M059J (cell line): ENCODE measurements at places on chromosomes 7 and 10.

DNA sequence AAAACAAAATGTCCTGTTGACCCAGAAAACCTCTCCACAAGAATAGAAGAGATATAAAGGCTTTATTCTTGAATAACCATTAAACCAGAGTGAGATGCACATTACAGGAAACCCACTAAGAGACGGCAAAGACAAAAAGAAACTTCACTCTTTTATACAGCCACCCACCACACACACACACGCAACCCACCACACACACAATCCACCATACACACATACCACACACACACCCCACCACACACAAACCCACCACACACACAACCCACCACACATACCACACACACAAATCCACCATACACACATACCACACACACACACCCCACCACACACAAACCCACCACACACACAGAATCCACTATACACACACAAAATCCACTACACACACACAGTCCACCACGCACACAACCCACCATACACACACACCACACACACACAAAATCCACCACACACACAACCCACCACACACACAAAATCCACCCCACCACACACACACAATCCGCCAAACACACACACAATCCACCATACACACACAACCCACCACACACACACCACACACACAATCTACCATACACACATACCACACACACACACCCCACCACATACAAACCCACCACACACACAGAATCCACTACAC lies 9.5 kb upstream of the REPIN1 start:
- no peak for DNase-seq

GRCh38 chr10:62414359-62414758 lies 40.2 kb downstream of the ZNF365 start:
- DNase-seq = no peak

DNA sequence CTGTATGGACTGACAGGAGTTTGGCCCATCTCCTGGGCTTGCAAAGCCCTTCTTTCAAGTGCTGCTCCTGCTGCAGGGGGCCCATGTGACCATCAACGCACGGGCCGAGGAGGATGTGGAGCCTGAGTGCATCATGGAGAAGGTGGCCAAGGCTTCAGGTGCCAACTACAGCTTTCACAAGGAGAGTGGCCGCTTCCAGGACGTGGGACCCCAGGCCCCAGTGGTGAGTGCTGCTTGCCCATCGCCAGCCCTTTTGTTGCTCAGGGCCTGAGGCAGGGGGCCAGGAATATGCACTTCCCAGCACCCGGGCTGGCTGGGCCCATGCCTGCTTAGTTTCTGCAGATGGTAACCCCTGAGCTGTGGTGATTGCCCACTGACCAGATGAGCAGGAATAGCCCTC lies 8.7 kb downstream of the PGAM2 start:
- no peak for DNase-seq

DNA sequence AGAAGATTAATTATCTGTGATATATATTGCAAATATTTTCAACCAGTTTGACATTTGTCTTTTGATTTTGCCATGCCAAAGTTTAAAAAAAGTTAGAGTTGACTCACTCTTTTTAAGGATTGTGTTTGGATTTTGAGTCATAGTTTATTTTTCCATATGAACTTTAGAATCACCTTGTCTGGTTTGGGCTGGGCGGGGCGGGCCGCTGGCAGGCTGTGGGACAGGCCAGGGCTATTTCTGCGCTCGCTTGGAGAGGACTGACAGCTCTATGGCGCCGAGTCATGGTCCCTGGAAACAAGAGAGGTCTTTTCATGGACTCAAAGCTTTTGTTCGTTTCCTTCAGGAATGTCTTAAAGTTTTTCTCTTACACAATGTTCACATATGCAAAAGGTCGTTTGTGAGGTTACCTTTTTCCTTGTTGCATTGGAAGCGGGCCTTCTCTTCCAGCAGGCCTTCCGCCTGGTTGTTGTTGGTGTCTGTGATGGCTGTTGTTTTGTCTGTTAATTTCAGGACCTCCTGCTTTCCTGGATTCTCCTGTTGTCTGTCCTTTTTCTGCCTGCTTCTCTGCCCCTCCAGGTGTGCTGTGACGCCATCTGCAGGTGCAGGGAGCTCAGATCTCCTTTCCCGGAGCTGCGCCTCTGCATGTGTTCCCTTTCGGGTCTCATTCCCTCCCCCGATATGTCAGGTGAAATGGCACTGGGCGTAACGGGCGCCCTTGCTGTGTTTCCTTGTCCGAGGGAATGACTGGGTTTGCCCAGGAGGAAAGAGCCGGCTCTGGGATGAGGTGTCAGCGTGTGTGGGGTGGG lies 53.8 kb downstream of the INPP5A start:
- DNase-seq = peak; percentile 78
